ENCODE measurements at places on chromosomes 3 and 15. TPM values are rescaled to one million over a fixed set of nuclear protein-coding genes. Genes with fewer than 3 reads are reported as not detected.

DNA sequence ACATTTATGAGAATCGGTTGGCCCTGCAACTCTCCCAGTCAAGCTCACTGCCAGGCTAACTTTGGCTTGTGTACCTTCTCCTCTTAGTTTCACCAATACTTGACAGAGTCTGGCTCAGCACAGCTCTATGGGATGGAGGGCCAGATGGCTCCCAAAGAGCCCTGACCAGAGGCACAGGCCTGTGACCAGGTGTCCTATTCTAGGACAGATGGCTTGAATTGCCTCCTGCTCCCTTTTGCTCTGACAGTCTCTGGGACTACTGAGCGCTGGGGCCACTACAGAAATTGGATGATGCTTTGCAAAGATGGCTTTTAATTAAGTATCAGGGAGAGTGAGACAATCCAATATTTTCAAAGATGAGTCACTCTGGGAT is 10.3 kb upstream of the ARID3B start:
- DNase-seq = no peak

The SKOR1 gene
- 0.19 TPM for total RNA-seq

- no peak for DNase-seq
These were observed 115.4 kb downstream of the UBE3A start for GRCh38 chr15:25323420-25323819.

The MKRN2OS gene
- total RNA-seq = not detected

The MINDY2 gene
- total RNA-seq = 13.5 TPM

The SLC7A14 gene
- 3.4 TPM for total RNA-seq

GRCh38 chr15:39651881-39652280 is 71.0 kb downstream of the THBS1 start:
- DNase-seq = no peak

All from glomerular endothelial cell (primary cell).